ENCODE measurements at places on chromosomes 11 and 22.

GRCh38 chr11:123547180-123547579 is 107.2 kb downstream of the SCN3B start:
- no peak for DNase-seq

GRCh38 chr22:44373234-44373633 is 60.5 kb upstream of the SHISAL1 start:
- no peak for DNase-seq

GRCh38 chr11:20790622-20791021 is 121.2 kb downstream of the NELL1 start:
- no peak for DNase-seq

- DNase-seq: no peak
These were observed 51.5 kb downstream of the IRAG1 start for GRCh38 chr11:10641912-10642697.

Measured in NCI-H1417 treated with DMSO at 0.1 percent for 48 hours (cell line).